ENCODE measurements at places on chromosomes 1 and 21.

- DNase-seq = no peak
Observed at GRCh38 chr1:197913495-197914276, 3.5 kb upstream of the LHX9 start.

- no peak for DNase-seq
Observed at GRCh38 chr1:85321237-85321964, 45.0 kb upstream of the BCL10 start.

DNA sequence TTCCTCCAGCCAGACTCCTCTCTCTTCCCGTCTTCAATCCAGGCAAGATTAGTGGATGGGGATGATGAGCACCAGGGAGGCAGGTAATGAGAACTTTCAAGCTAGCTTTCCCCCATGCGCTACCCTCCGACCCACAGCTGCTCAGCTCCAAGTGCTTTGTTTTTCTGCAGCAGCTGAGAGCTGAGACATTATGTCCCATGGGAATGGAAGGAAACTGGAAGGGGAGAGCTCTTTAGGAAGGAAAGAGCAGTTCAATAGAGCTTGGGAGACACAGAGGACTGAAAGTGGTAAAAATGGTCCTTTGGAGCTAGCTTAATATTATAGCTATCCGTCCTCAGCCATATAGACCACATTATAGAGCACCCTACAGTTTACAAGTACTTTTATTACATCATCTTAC is 39.8 kb downstream of the RAB3B start:
- no peak for DNase-seq

- no peak for DNase-seq
Observed at GRCh38 chr1:20210736-20211460, 24.6 kb upstream of the PLA2G2C start.

DNA sequence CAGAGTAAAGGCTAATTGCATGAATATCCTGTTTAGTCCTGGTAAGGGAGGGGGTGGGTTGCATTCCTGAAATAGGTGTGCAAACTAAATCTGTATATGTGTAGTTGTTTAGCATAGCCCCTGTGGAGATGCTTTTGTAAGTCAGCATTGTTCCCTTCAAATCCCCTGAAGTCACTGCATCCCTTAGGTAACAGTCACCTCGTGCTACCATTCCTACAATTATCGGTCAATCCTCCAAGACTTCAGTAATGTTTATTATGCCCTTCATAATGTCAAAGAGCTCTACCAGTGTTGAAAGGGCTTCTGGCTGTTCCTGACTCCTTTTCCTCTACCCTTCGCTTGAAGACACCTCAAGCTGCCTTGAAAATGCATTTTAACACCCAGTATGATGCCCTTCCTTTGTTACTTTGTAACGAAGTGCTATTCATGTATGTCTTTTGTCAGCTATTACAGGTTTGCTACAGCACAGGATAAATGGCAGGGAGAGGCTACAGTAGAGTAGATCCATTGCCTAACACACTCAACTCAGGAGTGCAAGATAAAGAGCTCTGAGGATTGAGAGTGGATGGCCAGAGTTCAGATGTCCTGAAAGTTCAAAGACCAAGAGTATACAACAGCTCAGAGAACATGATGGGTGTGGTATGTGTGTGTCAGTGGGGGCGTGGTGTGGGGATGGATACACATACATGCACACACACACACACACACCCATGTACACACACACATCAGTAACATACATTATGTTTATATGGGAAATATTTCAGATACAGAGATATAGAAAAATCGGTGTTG is 27.4 kb upstream of the FOXD3 start:
- no peak for DNase-seq

DNA sequence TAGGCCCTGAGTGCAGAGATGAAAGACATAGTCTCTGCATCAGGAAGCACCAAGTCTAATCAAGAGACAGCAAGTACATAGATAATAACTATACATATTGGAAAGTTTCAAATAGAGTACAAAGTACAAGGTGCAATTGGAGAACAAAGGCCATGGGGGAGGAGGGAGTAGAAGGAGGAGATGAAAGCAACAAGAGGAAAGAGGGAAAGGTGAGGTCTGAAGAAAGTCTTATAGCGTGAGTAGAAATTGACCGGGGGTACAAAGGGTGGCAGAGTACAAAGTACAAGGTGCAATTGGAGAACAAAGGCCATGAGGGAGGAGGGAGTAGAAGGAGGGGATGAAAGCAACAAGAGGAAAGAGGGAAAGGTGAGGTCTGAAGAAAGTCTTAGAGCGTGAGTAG is 244.2 kb upstream of the JUN start:
- no peak for DNase-seq

DNA sequence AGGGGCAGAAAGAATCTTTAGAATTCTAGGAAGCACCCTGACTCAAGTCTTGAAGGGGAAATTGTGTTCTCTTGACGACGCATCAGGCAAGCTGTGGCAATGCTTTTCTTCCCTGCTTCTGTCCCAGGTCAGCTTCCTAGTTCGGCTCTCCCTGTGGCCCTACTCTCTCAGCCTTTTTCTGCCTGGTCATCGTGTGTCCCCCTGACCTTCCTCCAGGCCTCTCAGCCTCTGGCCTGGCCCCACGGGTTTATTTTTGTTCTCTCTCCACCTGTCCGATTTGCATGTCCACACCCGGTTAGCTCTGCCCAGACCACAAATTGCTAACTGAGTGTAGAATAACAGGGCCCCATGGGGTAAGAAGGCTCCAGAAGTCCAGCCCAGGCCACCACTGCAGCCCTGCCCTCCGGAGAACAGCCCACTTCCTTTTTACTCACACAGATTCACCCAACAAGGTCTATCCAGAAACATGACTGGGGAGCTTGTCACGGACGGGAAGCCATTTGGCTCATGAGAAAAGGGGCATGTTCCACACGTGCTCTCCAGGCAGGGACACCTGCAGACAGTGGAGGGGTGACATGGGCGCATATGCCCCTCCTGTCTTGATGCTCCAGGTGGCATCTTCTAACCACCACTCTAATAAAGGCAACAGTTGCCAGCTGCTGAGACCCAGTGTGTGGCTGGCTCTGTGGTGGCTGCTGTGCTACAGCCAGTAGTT is 9.8 kb downstream of the KCNN3 start:
- no peak for DNase-seq
